CD4-positive, alpha-beta T cell treated with Interleukin-17A for 1 hour (primary cell): ENCODE measurements at places on chromosomes 5 and 9.
A peak's percentile ranks its signal among the peaks of the same experiment; 100 is the strongest.

DNA sequence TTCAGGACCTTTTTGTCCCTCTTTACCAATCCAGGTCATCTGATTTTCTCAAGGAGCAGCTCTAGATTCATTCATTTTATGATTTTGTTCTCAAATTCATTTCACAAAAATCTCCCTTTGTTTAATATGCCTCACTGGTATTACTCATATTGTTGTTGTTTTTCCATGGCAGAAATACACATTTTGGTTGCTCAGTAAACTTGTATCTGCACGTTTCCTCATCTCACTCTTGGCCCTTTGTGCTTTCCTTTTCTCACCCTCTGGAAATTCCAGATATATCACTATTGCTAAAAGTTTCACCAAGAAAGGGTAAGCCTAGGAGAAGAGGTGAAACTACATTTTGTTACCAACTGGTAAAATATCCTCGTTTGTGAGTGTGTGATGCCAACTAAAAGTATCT lies 14.8 kb downstream of the ASPN start:
- no peak for DNase-seq

DNA sequence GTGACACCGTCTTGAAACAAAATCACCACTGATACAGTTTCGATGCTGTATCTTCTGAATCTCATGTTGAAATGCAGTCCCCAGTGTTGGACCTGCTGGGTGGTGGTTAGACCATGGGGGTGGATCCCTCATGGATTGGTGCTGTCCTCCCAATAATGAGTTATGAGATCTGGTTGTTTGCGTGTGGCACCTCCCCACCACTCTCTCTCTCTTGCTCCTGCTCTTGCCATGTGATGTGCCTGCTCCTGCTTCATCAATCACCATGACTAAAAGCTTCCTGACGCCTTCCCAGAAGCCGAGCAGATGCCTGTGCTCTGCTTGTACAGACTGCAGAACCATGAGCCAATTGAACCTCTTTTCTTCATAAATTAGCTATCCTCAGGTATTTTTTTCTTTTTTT lies 15.2 kb upstream of the C5orf15 start:
- no peak for DNase-seq

- DNase-seq = peak; percentile 10
These were observed 288.0 kb upstream of the SMARCA2 start for GRCh38 chr9:1726993-1727759.

DNA sequence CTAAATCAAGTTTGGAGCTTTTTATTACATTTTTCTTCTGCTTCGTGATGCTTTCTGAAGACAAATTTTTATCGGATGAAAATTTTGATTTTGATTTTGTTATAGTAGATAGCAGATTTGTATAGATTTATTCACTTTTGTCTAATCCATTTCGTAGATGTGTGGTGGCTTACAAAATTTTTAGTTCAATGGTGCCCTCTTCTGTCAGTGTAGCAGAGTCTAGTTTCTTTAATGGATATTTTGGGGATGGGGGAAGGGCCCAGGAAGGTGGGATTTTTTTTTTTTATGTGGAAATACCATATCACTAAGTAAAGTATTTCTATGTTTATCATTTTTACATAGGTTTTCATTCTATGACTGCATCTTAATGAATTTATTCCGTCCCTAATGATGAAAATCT lies 259.9 kb upstream of the TARS1 start:
- DNase-seq = no peak

- no peak for DNase-seq
These were observed 241.4 kb downstream of the DRD1 start for GRCh38 chr5:175202463-175203068.

- DNase-seq = no peak
These were observed 33.4 kb downstream of the VAV2 start for GRCh38 chr9:133958756-133959155.

GRCh38 chr9:123556464-123557435 lies 200.8 kb downstream of the CRB2 start:
- DNase-seq = no peak

GRCh38 chr5:39224196-39224761 lies 4.9 kb upstream of the FYB1 start:
- no peak for DNase-seq

- no peak for DNase-seq
These were observed 197.1 kb downstream of the TMC1 start for GRCh38 chr9:72718503-72718902.

GRCh38 chr9:83198371-83198770 lies 135.4 kb upstream of the RASEF start:
- DNase-seq = no peak

DNA sequence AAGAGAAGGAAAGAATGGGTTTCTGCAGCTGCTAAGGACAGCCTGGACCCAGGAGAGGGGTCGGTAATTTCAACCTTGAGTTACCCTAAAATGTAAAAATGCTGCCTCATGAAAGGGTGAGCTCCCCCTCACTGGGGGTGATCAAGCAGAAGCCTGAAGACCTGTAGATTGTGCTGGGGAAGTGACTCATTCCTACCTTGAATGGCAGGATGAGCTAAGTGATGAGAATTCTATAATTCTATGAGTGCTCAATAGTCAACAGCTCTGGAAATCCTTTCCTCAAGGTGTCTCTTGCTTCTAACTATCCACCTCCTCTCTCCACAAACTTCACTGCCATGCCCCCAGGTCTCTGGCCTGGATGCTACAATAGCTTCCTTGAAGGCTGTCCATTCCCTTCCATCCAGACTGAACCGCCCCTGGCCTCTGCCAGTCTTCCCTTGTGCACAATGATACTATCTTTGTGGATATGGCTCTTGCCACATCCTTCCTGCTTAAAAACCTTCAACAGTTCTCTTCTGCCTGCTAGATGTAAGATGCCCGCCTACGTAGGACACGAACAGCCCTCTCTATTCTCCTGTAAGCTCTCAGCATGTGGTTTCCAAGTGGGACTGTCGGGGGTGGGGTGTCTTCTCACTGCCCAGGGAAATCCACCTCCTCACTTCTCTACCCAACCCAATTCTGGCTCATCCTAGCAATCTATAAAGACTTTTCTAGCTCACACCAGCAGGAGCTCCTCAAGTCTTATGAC lies 50.6 kb downstream of the PTPN3 start:
- DNase-seq = no peak

DNA sequence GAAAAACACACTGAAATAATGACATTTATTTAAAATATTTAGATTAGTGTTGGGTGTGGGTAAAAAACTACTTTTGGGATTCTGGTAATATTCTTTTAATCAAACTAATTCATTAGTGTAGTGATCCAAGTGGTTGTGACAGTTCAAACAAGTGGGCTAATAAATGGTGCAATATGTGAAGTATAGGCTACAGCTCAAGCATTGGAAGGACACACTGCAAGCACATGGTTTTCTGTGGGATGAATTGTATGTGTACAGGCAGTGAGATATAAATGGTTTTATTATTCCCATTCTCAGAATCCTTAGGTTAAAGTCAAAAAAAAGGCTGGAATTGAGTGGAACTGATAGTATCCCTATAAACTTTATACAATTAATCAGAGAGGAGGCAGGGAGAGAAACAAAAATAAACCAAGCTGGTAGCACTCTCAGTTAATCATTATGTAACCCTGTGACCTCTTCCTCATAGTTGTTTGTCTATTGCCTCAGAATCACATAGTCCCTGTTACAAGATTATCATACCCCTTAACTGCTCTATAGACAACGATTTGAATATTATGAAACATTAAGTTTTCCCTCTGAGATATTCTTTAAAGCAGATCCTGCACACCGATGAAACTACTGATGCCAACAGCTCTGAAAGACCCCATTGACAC lies 1755.4 kb upstream of the ACO1 start:
- no peak for DNase-seq

DNA sequence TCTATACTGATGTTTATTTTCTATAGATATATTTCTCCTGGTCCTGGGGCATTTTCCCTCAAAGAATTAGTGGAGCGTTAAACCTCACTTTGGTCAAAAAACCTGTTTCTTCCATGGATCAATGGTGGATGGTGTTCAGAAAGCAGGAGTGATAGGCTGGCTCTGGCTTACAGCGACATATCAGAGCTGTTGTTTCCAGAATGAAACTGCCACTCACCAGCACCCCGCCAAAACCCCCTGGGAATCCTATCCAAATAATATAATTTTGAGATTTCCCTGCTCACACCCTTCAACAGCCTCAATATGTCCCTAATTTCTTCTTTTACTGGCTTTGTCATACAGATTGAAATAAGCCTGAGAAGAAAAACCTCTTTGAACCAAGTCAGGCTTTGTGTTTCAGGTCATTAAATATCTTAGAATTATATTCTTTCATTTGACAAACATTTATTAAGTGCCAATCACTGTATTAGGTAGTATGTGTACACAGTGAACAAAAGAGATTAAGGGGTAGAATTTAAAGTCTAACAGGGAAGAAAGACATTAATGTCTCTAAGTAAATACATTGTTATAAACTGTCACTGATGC lies 144.5 kb upstream of the GPR151 start:
- no peak for DNase-seq

DNA sequence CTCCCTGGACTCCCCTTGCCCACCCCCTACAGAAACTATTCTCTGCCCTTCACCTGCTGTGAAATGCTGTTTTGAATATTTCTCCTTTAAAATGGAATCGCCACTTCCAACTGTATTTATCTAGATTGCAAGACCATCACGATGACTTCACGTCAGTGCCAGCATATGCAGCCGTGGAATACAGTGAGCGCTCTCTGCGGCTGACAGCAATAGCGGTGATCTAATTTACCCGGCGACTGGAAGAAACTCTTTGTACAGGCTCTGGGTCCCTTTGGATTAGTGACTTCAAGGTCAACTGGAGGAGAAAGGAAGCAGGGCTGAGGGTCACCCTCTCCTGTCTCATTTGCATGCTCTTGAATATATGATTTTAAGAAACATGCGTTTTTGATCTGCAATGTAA lies 192.0 kb downstream of the IRX1 start:
- DNase-seq = no peak

DNA sequence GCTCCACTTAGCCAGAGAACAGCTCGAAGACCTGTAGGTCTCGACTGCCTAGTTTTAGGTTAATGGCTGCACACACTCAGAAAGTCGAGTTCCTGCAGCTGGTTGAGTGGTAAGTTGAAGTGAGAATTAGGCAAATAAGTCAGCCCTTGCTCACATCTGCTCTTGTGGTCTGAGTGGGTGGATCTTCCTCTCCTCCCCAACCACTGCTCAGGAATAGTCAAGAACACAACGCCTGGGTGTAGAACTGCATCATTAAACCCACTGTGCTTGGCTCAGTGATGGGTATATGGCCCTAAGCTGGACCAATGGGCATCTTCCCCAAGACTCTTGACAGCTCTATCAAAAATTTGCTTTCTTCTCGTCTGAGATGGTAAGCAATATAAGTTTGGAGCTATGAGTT lies 20.9 kb upstream of the ADAM19 start:
- peak; percentile 49 for DNase-seq

DNA sequence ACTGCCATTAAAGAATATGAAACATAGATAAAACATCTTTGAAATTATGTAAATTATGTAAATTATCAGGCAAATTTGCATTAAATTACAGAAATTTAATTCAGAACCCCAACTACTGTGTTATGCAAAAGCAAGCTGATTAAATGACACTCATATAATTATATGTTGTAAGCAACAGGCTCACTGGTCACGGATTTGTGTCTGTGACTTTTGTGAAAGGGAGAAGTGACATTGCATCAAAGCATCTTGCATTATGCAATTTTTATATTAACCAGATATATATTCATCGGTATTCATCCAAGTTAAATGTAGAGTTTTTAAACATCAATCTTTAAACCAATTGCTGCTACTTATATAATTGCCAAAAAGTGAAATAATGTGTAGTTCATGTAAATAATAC lies 13.0 kb upstream of the GLIPR2 start:
- no peak for DNase-seq

DNA sequence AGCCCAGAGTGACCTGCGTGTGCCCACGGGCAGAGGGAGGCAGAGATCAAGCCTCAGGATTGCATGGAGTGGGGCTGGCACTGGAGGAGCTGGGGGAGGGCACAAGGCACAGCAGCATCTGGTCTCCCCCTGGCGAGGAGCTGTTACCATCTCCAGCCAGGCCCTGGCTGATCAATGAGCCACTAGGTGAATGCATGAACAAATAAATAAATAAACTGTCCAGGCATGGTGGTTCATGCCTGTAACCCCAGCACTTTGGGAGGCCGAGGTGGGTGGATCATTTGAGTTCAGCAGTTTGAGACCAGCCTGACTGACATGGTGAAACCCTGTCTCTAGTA lies 14.3 kb upstream of the PSMB7 start:
- DNase-seq = no peak

GRCh38 chr9:89657765-89658164 lies 53.0 kb downstream of the GADD45G start:
- no peak for DNase-seq

GRCh38 chr5:33079548-33079947 lies 361.2 kb upstream of the TARS1 start:
- no peak for DNase-seq

DNA sequence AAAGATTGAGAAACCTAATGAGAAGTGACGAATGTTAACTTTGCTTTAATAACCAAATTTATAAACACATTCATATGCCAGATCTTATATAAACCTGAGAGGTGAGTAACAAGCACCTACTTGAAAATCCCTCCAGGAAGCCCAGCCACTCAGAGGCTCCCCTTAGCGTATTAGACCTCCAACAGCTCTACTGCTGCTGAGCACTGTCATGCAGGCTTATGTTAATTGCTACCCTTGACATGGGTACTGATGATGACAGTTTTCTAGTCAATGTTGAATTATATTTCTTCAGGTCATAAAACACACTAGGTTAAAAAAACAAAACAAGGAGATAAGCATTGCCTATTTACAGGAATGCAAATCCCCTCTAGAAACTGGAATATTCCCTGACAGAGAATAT lies 161.2 kb downstream of the MPDZ start:
- no peak for DNase-seq

DNA sequence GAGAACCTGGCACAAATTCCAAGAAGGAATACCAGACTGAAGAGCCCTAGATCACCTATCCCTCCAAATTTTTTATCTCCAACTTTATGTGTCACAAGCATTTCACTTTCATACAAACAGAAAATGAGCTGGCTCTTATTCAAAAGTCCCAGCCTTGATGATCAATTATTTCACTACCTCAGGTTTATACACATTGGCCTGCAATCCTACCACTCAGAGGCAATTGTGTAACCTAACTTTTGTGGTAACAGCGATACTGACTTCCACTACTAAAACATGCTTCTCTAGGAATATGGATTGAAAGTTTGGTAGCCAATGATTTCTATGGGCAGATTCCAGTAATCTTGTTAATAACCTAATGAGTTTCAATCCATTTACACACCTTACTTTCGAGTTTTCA lies 10.5 kb downstream of the RNF38 start:
- no peak for DNase-seq

GRCh38 chr5:118791926-118792734 lies 196.2 kb downstream of the DTWD2 start:
- peak; percentile 32 for DNase-seq
